ENCODE measurements at places on chromosomes 3 and 15.
A peak's percentile ranks its signal among the peaks of the same experiment; 100 is the strongest.

DNA sequence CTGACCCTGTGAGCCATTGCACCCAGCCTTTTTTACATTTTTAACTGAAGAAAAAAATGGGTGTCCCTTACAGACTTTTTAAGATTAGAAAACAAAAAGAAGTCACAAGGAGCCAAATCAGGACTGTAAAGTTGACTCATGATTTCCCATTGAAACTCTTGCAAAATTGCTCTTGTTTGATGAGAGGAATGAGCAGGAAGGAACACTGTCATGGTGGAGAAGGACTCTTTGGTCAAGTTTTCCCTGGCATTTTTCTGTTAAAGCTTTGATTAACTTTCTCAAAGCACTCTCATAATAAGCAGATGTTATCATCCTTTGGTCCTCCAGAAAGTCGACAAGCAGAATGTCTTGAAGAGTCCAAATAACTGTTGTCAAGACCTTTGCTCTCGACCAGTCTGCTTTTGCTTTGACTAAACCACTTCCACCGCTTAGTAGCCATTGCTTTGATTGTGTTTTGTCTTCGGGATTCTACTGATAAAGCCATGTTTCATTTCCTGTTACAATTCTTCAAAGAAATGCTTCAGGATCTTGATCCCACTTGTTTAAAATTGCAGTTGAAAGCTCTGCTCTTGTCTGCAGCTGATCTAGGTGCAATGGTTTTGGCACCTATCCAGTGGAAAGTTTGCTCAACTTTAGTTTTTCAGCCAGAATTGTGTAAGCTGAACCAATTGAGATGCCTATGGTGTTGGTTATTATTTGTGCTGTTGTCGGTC, 369.4 kb downstream of the MAGI1 start:
- DNase-seq, result no peak

DNA sequence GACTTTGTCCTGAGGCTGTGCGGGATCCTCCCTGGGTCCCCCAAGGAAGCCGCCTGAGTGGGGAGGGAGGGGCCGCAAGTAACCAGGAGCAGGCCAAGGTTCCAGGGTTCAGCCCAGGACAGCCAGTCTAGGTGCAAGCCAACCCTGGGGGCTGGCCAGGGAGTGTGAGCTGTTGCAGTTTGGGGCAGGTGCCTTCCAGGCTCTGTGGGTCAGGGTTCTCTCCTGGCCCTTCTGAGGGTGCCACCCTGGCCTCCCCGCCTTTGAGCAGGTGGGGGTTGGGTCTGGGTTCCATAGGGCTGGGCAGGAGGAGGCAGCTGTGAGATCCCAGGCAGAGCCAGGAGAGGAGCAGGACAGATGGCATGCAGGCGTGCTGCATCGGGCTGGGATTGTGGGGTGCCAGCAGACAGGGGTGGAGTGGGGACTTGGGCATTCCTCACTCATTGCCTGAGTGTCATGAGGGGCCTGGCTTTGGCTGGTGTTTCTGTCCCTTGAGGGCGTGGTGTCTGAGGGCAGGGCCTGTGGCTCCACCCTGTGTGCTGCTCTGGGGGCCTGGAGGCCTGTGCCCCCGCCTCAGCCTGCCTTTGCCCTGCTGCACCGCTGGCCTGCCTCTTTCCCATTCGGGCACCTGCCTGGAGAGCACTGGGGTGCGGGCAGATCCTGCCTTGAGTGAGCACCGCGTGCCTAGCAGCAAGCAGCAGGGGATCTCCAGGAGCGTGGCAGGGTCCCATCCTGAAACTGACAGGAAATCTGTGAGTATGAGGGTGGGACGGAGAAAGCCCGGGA, 18.4 kb downstream of the KLF13 start:
- DNase-seq, result no peak

- DNase-seq, result no peak
Measured at GRCh38 chr3:62368705-62369475, 4.5 kb downstream of the FEZF2 start.

DNA sequence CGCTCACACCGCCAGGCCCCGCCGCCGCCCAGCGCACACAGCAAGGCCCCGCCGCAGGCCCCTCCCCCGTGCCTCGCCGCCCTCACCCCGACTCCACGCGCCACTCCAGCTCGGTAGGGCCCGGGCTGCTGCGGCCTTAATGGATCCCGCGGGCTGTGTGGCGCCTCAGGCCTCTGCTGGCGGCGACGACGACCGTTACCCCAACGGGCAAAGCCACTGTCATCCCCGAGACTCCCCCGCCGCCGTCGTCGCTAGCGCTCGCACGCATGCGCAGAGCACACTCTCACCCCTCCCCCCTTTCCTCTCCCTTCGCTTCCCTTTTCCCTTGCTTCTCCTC, at the start of gene MSL2:
TSS of gene MSL2 (minus strand) at position 272 of the 337 bp plus-strand sequence. CDS start 1,222 bp downstream, outside the sequence.
- no peak for DNase-seq

DNA sequence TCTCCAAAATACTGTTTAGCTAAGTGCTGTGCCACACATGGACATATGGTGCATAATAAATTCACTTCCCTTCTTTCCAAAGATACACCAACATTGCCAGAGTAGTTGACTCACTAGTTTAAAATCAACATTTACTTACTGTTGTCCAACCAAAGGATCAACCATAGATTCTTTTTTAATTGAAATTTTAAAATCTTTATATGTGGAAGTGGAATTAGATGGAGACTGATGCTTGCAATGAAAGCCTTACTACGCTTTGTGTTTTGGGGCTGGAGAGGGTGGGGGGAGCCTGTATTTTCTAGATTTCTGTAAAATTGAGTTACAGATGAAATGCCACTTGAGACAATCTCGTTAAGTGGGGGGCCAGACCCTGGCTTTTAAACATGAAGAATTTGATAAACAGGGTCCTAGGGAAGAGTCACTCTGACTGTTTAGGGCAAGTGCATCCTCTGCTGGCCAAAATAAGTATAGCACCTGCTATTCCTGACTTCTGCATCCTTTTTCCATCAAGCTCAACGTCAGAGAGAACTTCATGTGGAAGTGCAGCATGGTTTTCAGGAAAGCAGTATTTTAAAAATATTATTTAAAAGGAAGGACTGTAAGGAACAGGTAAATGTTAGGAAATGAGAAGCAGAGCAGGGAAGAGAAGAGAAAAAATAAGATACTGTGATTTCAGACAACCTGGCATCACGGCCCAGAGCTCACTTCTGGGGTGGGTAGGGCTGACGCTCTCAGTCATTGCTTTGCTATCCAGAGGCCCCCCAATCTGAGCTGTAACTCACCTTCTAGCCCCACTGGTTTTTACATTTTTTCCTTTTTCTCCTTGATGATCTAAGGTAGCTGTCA, 76.7 kb downstream of the BOC start:
- DNase-seq, result peak; percentile 71

- no peak for DNase-seq
Measured at GRCh38 chr3:52401021-52401420, 43.9 kb downstream of the SEMA3G start.

DNA sequence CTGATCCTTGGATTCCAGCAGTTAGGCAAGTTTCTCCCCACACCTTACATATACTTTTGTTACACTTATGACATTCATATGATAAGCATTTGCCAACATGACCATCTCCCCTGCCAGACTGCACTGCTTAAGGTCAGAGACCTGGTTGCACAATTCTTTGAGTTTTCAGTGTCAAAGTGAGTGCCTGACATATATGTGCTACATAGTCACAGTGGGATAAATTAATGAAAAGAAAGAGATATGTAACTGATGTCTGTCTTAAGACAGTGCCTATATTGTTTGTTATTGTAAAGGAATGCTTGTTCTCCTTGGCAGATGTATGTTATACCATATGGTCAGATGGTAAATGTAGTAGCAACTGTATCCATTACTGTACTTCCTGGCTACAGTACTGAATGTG, 3.5 kb upstream of the DCUN1D1 start:
- peak; percentile 34 for DNase-seq

DNA sequence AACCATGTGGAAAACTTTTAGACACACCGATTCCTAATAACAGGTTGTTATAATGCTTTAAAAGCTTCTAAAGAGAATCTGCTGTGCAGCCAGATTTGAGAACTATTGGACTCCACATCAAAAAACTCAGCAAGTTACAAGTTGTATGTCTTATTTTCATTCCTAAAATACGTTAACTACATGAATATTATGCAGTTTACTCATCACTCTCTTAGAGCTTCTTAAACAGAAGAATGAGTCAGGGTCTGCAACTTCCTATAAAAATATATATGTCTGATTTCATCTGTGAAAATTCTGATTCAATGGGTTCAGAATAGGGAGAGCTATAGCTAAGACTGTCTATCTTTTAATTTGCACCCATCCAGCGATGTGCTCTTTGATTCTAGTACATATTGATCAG, 244.2 kb upstream of the EPHA3 start:
- no peak for DNase-seq
